ENCODE measurements at places on chromosomes 5 and 9. TPM values are rescaled to one million over a fixed set of nuclear protein-coding genes. Genes with fewer than 3 reads are reported as not detected.

DNA sequence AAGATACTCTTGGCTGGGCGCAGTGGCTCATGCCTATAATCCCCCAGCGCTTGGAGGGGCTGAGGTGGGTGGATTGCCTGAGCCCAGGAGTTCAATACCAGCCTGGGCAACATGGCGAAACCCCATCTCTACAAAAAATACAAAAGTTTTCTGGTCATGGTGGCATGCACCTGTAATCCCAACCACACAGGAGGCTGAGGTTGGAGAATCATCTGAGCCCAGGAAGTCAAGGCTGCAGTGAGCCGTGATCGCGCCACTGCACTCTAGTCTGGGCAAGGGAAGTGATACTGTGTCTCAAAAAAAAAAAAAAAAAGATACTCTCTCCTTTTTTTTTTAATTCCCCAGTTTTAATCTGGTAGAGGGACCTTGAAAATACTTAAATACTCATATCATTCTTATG, 15.0 kb downstream of the ANKRD33B start:
- DNase-seq = no peak

DNA sequence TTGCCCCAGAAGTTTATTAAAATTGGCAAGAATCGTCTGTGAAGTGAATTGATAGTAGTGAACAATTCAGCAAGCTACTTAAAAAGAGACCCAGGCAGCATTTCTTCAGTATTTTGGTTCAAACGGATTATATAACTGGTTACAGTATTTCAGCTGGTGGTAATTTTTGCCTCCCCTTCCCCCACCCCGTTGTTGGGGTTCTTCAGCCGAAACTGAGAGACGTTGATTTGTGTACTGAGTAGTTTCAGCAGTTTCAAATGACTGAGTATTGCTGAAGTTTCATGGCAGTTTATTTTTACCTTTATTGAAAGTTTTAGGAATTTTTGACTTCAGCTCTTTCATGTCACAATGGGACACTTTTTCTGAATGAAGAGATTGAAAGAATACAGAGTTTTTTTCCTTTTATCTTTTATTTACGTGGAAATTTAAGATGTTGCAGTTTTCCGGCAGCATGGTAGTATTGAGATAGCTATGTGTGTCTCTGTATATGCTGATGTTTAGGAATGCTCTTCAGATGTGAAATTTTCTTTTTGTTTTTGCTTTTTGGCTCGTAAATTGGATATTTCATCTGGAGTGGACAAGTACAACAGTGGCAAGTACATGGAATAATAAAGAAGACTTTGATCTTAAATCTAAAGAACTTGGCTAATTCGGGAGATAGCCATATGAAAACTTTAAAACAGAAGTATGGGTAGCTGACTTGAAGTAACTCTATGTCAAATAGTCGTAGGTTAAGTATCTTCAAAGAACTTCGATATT, 1.9 kb downstream of the GPBP1 start:
- DNase-seq = no peak

GRCh38 chr9:71587576-71588362, 180.5 kb downstream of the CEMIP2 start:
- no peak for DNase-seq

GRCh38 chr9:120267929-120268328, 312.0 kb downstream of the CDK5RAP2 start:
- DNase-seq = no peak

Gene SPATA31D3
- total RNA-seq = not detected
